ENCODE measurements at places on chromosomes 3 and 15.

DNA sequence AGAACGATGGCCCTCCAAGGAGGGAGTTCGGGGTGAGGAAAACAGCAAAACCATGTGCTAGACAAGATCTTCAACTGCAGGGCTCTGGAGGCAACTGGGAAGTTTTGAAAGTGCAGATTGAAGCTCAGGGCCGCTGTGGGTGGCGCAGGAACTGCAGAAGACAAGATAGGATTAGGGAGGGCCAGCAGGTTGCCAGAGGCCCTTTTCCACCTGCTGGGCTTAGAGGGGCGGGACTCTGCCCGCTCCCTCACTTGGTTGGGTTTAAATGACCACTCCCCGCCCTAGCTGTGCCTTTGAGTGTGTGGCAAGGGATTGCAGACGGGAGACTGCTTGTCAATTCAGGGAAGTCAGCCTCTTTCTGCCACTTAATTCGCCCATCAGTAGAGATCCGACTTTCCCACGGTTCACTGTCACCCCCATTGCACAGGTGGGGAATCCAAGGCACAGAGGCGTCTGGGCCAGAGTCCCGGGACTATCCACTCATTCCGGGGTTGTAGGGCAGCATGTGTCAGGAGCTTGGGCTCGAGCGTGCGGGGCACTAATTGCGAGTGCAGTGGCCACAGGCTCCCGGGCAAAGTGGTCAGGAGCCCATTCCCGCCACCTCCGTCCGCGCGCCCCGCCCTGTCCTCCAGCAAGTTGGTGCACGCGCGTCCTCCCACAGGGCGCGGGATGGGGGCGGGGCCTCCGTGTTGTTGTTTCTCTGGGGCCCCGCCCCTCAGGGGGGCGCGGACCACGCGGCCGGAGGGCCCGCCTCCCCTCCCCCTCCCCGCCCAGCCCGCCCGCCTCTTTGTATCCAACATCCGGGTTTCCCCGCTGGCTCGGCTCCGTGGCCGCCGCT is at the start of gene ACVR2B:
Gene ACVR2B (plus strand): TSS at position 816 of the 838 bp plus-strand sequence. CDS start 433 bp downstream, outside the sequence.
- DNase-seq, result peak; percentile 56

- no peak for DNase-seq
Observed at GRCh38 chr3:23726811-23727548, 78.8 kb upstream of the UBE2E1 start.

DNA sequence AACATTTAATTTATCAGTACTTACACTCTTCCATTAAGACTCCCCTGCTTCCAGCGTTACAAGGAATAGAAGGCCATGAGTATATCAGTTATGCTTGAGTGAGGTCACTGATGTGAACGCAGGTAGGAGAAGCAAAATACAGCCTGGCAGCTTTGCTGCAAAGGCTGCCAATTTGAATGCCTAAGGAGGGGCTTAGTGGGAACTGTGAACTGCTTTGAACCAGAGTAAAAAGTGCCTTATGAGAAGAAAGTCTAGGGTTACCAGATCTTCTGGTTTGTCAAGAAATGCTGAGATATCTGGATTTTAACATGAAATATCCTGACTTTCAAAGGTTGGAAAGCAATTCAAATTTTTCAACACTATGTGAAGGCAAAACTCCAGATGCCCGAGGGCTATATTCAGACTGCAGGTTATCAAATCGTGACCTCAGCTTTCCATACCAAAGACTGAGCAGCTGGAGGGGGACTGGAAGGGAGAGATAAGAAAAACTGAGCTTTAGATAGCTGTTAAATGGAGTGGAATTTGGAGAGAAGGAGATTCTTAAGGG is 446.3 kb upstream of the NECTIN3 start:
- DNase-seq, result no peak

- DNase-seq, result no peak
Observed at GRCh38 chr15:72785841-72786240, 2.3 kb upstream of the ADPGK start.

DNA sequence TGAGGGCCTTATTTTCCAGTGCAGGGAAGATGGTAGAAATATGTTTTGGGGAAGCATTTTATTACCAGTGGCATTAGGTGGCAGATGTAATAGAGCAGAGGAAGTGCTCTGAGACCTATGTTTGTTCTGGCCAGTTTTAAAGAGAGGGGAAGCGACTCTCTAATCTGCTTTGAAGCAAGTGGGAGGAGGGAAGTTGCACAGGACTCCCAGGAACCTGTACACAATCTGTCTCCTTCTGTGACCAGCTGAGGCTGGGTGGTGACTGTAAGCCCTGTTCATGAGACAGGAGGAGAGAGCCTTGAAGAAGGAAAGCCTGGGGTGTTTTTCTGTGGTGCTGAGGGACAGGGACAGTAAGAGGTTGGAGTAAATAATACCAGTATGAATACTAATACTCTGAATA is 60.5 kb downstream of the LPP start:
- no peak for DNase-seq

- DNase-seq, result no peak
Observed at GRCh38 chr3:152300029-152300731, 31.5 kb downstream of the MBNL1 start.

- no peak for DNase-seq
Observed at GRCh38 chr3:113148284-113148683, 63.1 kb upstream of the BOC start.

GRCh38 chr3:180594631-180595558 is 7.1 kb upstream of the TTC14 start:
- peak; percentile 23 for DNase-seq

DNA sequence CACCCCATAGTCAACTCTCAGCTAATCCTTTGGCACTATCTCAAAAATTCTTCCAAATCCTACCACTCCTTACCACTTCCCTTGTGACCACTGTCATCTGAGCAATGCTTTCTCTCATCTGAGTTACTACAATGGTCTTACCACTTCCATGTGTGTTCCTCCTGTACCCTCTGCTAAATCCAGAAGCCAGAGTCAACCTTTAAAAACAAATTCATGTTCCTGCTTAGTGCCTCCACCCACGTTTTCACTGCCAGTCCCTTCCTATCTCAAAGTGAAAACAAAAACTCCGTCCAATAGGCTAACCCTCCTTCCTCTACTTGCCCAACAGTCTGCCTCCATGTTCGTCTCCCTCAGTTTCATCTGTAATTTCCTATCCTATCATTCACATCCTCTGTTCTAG is 109.0 kb downstream of the ADAMTS9 start:
- no peak for DNase-seq

- DNase-seq, result no peak
Observed at GRCh38 chr15:76963596-76963995, 31.3 kb upstream of the PSTPIP1 start.

DNA sequence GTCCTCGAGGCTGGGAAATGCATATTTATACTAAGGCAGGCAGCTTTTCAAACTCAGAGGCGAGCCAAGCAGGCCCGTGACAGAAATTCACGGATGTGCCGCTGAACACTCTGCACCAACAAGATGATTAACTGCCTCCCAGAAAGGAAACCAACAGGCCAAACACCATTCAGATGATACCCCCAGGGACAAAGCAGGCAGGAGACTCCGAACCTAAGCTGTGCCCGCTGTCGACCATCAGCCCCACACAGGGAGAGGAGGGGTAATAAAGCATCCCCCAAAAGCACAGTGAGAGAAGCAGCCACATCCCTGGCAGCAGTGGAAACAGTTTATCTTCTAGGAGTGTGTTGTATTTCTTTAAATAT is 31.8 kb downstream of the ADAMTS17 start:
- no peak for DNase-seq

DNA sequence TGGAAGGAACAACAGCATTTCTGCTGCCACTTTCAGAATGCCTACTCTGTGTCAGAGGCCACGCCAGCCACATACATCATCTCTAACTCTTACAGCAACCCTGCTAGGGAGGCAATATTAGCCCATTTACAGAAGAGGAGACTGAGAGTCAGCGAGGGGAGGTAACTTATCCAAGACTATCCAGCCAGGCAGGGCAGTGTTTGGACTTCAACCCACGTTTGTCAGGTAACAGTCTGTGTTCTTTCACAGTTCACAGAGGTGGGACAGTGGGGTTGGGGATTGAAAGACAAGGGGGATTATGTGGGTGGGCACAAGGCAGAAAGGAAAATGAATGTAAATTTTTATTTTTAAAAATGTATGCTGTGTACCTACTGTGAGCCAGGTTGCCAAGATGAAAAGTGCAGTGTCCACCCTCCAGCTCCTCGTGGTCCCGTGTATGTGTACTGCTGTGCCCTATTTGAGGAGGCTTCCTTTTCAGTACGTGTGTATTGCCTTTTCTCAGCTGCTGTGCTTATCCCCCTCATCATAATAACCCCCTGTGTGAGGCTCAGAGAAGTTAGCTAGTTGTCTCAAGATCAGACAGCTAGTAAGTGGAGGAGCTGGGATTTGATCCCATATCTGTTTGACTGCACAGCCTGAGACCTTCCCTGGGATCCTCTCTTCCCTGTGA is 16.5 kb upstream of the ATP2B2 start:
- DNase-seq, result no peak

DNA sequence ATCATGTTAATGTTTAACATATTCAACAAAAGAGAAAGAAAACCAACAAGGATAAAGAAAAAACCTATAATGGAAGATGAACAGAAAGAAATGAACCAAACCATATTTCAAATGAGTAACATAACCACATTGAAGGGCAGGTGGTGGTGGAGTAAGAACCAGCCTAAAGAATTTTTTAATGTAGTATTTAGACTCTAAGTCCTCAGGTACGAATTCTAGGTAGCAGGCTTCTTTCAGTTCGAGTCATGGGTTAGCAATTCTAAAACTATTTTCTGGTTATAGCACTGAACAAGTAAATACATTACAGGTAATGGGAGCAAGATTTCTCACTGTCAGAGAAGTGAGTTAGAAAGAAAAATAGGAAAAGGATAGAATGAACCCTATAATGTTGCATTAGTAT is 24.4 kb downstream of the DCBLD2 start:
- DNase-seq, result no peak

GRCh38 chr15:90248789-90249202 is 560 bp upstream of the TTLL13 start:
- DNase-seq, result no peak

DNA sequence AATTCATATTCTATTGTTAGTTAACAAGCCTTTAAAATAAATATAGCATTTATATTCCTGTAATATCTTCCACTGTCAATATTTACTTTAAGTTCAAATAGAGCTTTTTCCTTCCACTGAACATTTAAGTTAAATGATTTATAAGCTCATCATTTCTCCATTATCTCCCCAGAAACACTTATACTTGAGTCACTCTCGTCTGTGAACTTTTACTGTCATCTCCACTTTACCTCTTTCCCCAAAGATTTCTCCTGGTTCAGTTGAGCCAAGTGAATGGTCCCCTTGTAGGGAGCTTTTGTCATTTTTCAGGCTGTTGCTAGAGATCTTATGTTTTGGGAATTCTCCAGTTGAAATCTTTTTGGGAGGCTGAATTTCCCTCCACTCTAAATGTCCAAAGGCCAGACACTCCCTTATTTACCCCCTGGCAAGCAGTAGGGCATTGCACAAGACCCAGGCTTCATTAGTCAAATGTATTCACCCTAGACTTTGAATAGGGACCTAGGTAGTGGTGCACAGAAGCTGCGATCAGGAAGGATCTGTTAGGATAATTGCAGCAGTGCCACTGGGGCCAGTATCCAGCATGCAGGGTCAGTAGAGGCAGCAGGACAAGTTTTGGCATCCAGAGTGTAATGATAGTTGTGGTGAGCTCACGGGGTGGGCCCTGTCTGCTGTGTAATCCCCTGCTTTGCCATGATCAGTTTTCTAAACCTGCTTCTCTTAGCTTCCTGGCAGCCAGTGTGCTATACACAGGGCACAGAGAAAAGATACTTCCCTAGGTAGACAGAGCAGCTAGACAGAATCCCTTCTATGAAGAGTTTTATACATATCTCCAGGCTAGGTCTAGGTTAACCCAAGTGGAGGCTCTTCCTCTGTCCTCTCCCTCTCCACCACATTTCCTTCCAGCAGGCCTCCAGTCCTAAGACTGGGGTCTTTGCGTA is 356.5 kb upstream of the SLCO3A1 start:
- DNase-seq, result no peak

GRCh38 chr15:40413036-40413435 is 7.4 kb downstream of the IVD start:
- no peak for DNase-seq

DNA sequence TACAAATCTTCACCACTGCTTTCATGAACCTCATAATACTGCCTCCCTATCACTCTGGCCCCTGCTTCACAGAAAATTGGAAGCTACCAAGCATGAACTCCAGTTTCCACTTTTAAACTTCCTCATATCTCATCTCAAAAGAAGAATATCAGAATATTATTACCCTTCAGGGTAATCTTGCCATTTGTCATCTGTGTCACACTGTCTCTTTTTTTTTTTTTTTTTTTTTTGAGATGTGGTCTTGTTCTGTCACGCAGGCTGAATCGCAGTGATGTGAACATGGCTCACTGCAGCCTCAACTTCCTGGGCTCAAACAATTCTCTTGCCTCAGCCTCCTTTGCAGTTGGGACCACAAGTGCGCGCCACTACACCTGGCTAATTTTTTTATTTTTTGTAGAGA is 80.4 kb upstream of the TCF12 start:
- no peak for DNase-seq

GRCh38 chr3:194732617-194733016 is 46.9 kb downstream of the FAM43A start:
- no peak for DNase-seq

DNA sequence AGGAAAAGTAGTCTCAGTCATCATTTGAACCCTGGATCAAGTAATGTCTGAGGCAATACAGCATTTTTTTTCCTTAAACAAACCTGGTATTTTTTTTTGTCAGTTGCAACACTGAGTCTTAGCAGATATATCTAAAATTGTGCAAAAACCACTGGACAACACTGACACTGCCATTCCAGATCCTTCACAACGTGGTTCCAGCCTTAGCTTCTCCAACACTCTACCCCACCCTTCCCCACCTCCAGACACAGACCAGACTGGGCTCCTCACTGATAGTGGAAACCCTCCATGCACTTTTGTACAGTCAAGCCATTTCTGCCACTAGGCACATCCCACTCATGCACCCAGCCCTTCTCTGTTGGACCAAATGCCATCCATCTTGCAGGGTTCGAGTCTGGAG is 199.6 kb upstream of the CTNNB1 start:
- DNase-seq, result no peak

DNA sequence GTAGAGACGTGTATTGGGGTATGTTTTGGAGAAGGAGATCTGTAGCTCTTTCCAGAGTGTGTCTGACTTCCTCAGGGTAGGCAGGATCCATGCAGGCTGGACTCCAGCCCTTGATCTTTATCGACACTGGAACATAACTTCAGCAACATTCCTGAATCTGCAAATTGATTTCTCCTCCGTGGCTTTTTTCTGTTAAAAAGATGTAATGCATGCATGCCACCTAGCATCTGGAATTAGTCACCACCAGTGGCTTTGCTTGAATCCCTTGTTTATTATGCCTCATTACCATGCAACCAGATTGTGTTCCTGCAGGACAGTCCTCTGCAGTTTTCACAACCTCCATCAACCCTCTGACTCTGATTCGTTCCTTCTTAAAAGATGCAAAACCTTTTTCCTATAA is 86.1 kb downstream of the CCNL1 start:
- DNase-seq, result no peak

Data from RCC 7860 (cell line).